ENCODE measurements at places on chromosomes 4 and X.

- DNase-seq, result no peak
Observed at GRCh38 chrX:12145402-12145801, 7.1 kb downstream of the FRMPD4 start.

DNA sequence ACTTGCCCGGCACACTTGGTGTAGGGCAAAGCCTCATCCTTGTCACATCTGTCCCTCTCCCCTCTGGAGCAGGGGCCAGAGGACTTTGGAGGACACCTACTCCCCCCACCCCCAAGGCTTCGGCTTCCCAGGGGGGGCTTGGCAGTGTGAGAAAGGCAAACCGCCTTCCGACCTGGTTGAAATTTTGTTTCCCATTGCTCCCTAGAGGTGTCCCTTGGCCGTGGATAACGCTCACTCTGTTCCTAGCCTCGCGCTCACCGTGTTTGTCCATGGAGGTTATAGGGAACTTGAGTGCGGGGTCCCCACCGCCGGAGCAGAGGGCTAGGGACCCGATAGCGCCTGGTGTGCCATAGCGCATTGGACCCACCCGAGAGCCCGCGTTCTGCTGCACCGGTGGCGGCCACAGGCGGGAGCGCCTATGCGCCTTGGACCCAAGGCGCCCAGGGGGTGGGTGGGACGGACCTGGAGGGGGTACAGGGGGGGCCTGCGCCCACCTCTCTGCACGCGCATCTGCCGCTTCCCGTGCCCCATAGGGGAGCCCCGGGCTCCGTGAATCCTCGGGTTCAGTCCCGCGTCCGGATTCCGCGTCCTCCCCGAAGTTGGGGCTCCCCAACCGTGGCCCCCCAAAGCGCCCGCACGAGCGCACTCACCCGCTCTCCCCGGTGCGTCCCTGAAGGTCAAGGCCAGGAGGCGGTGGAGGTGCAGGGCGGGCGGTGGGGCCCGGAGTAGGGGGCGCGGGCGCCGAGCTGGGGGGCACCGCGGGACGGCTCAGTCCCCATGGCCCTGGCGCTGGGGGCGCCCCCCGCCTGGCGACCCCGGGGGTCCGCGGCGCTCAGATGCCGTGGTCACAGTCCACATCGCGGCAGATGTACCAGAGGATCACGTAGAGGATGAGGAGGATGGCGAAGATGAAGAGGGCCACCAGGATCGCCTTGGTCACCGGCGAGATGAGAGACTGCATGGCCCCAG lies 82.7 kb upstream of the DHRSX start:
- no peak for DNase-seq

- DNase-seq, result peak; percentile 81
Observed at GRCh38 chr4:147453561-147454141, 27.2 kb upstream of the EDNRA start.

DNA sequence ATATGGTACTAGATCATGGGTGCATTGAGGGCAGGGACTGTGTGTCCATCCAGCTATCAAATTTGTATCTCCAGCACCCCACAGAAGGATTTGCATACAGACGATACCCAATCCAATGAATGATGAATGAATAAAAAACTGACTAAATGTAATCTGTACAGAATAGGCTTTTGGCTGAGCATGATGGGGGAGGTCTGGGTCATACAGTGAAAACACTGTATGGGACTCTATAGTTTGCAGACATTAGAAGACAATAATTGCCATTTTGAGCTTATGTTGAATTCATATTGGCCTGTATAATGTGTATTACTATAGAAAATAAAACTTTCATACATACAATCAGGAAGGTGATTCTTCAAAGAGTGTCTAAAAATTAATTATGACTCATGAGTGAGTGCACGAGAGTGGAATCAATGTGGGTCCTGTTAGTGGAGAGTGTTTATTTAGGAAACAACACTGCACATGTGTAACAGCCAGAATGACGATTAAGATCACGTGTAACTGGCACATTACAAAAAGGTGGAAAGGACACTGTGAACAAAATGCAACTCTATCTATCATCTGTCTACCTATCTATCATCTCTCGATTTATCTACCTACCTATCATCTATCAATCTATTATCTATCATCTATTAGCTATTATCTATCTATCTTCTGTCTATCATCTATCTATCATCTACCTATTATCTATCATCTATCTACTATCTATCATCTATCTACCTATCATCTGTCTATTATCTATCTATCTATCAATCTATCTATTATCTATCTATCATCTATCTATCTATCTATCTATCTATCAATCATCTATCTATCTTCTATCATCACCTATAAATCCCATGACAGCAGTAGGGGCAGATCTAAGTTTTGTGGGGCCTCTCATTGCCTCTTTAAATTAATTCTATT lies 201.3 kb downstream of the PTTG2 start:
- no peak for DNase-seq

DNA sequence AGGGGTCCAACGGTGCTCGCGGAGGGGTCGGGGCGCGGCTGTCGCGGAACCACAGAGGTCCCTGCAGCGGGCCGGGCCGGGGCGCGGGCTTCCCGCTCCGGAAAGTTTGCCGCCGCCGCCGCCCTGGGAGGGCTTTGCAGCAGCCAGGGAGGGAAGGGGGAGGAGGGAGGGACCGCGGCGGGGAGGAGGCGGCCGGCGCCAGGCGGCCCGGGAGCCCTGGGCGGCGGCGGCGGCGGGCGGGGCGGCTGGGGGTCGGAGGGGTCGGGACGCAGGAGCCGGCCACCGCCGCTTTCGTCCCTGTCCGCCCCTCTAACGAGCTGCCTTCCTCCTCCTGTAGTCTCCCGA lies 375 bp downstream of the FGFR3 start:
- peak; percentile 17 for DNase-seq
